ENCODE measurements at places on chromosomes 2 and 18.

DNA sequence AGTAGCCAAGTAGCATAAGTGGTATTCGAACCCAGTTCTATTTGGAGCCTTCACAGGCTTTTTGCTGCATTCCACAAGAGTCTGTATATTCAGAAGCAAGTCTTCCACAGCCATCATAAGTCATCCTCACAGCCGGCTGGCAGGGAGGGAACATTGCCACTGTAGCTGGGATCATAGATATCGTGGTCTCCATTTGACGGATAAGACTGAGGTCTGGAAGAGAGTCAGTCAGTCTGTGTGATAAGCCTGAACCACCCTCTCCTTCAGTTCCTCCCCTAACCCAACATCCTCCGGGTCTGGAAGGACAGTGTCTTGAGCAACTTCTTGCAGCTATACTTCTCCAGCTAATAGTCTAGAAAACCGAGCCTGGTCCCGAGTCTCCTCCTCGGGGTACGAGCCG lies 17.0 kb upstream of the C1QL2 start:
- no peak for DNase-seq

GRCh38 chr2:236749346-236749745 lies 179.7 kb downstream of the ACKR3 start:
- DNase-seq: no peak

DNA sequence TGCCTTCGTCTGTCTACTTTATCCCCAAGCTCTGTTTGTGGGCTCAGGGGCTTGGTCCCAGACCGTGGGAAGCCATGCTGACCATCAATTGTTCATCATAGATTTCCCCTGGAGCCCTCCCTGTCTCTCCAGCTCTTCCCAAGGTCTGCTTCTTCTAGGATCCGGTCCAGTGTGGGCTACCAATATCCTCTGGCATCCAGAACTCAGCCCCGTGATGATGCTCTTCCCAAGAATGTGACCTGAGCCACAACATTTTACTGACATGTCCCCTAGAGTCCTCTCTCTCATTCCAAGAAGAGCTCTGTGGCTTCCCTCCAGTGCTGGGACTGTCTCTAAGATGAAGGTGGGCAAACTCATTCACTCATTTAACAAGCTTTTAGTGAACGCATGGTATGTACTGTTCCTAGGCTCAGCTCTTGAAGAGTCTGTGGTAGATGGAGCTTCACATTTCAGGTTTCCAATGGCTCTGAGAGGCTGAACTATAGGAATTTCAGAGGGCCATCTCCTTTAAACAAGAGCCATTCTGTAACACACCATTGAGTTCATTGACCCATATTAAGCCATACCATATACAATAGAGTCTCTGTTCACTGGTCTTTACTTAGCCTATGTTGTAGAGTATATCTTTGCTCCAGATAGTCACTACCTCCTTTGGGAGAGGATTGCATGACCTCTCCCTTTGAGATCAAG lies 142.0 kb upstream of the APCDD1 start:
- no peak for DNase-seq

DNA sequence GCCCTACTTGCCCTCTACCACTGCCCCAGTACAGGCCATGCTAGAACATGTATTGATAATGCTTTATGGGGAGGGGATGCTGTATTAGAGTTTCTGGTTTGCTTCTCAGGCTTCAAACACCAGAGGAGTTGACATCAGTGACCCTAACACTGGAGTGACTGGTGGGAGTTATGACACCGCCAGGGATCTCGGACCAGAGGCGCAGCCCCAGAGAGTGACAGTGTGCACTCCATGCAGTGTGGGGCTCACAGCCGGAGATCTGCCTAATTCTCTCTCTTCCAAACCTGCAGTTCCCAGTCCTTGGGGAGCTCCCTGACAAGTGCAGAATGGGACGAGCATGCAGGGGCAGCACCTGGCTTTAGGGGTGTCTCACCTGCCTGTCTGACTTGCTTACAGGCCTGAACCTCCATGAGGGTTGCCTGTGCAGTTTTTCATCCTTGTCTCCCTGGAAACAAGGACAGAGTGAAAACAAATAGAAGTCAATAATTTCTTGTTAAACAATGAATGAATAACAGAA lies 244.9 kb upstream of the MYT1L start:
- no peak for DNase-seq

DNA sequence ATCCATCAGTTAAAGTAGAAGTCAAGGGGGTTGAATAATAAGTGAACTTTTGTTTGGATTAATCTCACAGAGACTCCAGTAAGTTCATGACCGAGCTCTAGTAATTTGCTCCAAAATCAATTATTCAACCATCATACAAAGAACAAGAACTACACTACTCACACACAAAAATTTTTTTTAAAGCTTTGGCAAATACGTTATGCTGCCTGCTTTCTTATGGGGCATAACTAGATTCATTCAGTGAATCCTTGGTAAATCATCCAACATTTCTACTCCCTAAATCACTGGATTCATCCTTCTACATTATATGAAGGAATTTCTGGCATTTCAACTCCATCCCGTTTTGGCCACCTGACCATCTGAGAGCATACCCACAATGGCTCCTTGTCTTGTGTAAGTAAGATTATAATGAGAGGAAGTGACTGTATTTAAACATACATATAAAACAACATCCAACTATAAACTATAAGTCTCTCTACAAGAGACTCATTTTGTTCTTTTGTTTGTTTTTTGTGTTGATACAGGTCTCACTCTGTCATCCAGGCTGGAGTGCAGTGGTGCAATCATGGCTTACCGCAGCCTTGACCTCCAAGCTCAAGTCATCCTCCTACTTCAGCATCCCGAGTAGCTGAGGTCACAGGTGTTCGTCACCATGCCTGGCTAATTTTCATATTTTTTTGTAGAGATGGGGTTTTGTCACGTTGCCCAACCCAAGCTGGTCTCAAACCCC lies 144.2 kb upstream of the LRRTM4 start:
- no peak for DNase-seq

- DNase-seq: no peak
Measured at GRCh38 chr18:7572822-7573221, 5.7 kb downstream of the PTPRM start.

DNA sequence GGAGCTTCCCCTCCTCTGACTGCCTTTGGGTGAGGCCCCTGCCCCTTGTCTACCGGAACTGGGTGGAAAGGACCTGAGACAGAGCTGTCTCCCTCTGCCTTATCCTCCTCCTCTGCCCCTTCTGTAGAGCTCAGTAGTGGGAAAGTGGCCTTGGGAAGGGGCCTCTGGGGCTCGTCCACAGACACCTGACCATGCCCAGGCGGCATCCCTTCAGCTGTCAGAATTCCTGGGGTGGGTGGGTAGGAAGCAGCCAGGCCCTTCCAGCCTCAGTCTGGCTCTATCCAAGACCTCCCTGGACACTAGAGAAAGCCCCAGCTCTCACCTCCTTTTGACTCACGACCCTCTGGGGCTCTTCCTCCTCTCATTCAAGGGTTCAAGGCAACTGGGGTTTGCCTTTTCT lies 35.6 kb downstream of the B3GNT2 start:
- DNase-seq: no peak
